ENCODE measurements at places on chromosomes 16 and 17.

GRCh38 chr17:44130693-44131349 is 7.4 kb upstream of the HDAC5 start:
- DNase-seq: no peak

DNA sequence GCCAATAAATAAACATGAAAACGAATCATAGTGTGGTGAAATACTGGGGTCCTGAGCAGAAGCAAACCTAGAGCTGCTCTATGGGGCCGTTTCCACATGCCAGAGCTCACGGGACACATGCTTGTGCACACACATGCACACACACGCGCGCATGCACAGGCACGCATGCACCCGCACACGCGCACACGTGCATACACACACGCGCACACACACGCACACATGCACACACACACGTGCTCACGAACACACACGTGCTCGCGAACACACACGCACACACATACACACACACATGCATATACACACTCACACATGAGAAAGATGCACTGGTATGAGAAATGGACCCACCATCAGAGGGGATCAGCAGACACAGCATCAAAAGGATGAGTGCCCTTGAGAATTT is 52.2 kb upstream of the DNAJA2 start:
- no peak for DNase-seq

GRCh38 chr16:27287887-27288286 is 19.3 kb upstream of the NSMCE1 start:
- DNase-seq: no peak

DNA sequence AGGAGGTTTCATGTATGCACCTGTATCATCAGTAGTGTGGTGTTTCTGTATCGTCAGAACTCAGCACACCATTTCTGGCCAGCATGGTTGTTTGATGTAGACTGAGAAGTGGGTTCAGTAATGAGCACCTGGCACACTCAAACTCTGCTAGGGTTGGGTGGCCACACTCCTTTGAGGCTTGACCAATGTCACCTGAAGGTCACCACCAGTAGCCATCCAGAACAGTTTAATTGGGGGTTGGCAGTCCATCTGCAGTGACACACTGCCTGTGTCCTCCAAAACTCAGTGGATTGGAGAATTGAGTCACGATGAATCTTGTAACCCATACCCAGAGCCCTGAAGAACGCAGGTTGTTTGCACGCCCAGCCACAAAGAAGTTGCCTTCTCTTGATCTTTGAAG is 86.8 kb upstream of the HSBP1 start:
- DNase-seq: no peak

DNA sequence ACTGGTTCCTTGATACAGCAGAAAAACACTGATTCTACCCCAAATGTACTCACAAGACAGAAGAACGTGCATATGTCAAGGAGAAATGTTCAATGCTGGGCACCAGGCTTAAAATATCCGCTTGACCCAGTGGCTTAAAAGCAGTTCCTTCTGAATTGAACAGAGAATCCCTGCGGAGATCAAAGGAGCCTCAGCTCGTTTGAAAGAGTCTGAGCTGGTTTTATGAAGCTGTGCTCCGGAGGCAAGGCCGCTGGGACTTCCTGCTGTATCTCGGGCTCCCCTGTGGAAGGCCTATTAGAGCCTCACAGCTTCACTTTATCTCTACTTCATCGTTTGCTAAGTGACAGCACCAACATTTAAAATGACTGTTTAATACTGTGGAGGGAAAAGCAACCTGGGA is 2.2 kb downstream of the LMF1 start:
- no peak for DNase-seq

- peak; percentile 97 for DNase-seq
Measured at GRCh38 chr17:40951011-40951622, 13.7 kb upstream of the KRT23 start.

GRCh38 chr16:4682084-4682591 is 11.2 kb upstream of the NUDT16L1 start:
- DNase-seq: no peak

GRCh38 chr17:50093807-50094206 is 1.3 kb upstream of the PDK2 start:
- no peak for DNase-seq

- no peak for DNase-seq
Measured at GRCh38 chr16:84058664-84059063, 16.1 kb upstream of the SLC38A8 start.

DNA sequence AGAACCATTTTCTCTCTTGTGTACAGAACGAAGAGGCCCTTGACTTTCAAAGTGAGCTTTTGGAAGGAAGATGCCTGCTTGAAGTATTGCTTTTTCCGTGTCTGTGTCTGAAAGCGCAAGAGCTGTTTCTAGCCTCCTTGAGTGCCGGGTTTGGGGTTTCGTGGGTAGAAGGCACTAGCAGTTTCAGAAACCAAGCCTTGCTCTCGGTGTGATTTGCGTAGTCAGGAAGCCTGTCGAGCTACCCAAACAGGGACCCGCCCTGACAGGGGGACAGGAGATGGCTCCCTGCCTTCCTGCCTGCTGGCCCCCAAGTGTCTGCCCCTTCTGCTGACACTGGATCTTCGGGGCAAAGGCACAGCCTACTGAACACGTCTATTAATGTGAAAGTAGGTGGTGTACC is 322.0 kb downstream of the MAF start:
- no peak for DNase-seq

GRCh38 chr17:83083368-83084201 is 4.2 kb downstream of the METRNL start:
- DNase-seq: no peak

DNA sequence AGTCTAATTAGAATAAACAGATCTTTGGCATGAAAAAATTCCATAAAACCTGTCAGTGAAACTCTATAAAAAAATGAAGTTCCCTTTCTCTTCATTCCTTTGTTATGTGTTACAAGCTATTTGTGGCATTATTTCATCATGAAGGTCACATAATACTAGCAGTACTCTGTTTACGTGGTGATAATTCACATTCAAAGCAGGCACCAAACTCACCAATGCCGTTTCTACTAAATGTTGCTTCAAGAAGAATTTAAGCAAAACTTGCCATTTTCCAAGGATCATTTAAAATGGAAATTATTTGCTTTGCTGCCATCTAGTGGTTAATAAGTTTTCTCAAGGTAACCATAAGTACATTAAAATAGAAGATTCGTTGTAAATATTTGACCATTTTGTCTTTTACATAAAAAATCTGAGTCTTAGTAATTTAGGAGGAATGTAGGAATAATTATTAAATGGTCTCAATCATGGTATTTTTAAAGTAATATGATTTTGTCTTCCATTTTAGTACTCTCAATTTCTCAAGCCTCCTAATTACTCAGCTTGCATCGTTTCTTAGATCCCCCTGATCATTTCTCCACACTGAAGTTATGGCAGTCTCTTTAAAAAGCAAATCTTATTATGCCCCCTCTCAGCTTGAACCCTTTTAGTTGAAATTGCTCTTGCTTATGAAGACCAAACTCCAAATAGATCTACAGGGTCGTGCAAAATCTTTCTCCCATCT is 80.8 kb downstream of the OMG start:
- DNase-seq: peak; percentile 19

DNA sequence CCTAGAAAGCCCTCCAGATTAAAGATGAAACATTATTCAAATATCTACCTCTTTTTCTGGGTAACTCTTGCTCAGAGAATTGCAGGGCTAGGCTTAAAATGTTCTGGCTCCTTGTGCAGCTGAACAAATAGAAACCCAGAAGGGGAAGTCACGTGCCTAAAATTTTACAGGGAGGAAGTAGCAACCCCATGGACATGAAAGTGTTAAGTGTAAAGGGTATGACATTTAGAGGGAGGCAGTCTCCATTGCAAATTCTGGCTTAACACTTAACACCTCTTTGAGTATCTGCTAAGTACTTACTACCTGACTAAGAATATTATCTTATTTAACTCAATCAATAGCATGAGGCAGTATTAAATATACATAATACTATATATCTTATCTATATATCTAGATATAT is 376.1 kb upstream of the ERCC4 start:
- DNase-seq: no peak

- DNase-seq: no peak
Measured at GRCh38 chr17:58537266-58537665, 22.8 kb upstream of the MTMR4 start.

GRCh38 chr17:62994931-62995330 is 28.9 kb downstream of the TANC2 start:
- no peak for DNase-seq

DNA sequence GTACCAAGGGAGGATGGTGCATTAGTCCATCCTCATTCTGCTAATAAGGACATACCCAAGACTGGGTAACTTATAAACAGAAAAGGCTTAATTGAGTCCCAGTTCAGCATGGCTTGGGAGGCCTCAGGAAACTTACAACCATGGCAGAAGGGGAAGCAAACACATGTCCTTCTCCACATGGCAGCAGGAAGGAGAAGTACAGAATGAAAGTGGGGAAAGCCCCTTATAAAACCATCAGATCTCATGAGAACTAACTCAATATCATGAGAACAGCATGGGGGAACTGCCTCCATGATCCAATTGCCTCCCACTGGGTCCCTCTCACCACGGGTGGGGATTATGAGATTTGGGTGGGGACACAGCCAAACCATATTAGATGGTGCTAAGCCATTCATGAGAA is 84.5 kb downstream of the SEC14L1 start:
- no peak for DNase-seq

DNA sequence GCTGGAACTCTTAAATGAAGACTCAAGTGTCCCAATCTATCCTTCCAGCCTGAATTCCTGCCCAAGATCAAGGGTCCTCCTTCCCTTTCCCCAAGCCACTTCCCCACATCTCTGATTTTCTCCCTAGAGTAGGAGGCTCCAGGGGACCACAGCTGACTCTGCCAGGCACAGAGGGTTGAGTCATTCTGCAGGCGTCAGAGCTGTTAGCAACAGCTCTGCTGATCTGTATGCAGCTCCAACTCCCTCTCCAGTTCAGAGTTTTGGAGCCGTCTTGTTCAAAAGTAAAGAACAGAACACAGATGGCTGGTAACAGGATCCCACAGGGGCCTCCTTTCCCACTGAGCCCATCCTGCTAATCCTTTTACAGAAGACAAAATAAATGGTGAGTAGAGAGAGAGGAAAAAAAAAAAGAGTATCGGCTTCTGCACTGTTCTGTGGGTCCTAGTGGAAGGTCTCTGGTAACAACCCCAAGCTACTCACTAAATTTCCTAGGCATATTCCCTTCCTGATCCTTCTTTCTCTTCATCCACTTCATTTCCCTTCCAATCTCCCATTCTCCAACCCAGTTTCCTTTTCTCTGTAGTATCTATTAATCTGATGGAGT is 13.4 kb upstream of the TAOK1 start:
- no peak for DNase-seq

DNA sequence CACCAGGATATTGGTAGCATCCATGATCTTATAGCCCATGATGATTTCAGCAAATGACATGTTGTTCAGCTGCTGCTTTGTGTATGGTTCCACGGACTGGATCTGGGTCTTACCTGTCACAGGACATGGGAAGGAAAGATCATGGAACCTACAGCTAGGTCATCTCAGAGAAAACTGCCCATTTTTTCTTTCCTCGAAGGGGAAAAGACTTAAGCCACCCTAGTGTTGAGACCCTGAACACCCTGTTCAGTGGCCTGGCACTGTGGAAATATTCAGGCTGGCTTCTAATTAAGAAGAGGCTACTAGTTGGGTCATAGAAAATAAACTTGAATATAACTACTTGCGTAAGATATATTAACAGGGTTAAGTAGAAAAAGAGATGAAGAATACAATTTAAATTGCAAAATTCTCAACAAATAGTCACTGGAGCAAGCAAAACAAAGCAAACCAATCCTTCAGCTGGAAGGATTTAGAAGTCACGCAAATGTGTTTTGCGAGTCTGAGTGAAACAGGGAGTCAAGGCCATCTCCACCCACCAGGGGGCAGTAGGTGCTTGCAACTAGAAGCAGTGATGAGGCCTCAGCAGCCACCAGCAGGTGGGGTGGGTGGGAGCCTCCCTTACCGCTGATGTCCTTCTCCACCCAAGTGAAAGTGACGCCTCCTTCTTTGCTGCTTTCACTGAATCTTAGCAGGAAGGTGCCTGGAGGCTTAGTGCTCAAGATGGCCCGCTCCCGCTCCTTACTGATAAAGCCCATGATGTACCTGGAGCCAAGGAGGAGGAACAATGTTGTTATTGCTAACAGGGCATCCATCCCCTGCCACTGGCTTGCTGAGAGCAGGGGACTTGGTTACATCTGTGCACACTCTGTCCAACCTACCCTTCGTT is 34.3 kb downstream of the STAT5A start:
- DNase-seq: peak; percentile 85

GRCh38 chr17:51083981-51084380 is 36.7 kb downstream of the SPAG9 start:
- no peak for DNase-seq

- no peak for DNase-seq
Measured at GRCh38 chr17:31586946-31587345, 195.5 kb downstream of the RAB11FIP4 start.

DNA sequence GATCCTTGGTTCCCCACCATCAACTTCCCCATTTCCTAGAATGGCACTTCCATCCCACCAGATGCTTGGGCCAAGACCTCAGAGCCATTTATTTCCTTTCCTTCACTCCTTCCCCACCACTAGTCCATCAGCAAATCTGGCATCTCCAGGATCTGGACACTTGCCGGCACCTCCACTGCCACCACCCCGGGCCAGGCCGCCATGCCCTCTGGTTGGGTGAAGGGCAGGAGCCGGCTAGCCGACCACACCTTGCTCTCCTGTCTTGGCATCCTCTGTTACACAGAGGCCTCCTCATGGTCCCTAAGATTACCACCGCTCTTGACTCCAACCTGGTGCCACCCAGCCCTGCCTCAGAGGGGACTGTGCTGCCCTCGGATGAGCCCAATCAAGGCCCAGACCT is 104.5 kb downstream of the RMI2 start:
- DNase-seq: no peak

DNA sequence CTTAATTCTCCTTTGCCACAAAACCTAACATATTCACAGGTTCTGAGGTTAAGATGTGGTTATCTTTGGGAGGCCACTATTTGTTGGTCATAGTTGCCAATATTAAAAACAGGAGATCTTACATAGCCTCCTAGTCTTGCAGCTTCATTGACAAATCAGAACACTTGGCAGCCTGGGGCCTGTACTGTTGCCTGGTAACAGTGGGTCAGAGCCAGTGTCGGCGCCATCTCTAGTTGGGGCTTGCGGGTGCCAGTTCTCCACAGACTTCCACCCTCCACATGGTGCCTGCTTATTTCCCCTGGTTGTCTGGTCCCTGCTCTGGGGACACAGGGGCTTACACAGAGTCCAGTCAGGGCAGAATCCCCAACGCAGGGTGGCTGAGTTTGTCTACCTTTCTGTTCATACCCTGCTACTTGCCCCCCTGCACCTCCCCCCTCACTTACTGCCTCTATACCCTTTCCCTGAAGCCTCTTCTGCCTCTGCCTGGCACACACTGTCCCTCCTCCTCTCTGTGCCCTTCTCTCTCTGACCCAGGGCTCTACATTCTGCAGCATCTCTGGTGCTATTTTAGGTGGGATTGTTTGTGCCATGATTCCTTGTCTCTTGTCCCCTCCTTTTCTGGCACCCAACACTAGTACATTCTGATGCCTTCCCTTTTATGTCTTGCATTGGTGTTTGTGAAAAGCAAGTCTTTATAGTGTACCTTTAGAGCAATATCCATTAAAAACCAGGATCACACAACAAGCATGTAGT is 13.4 kb downstream of the EPN2 start:
- no peak for DNase-seq

GRCh38 chr17:4972322-4972721 is 4.7 kb upstream of the SPAG7 start:
- no peak for DNase-seq

- no peak for DNase-seq
Measured at GRCh38 chr16:78385086-78385805, 285.8 kb downstream of the WWOX start.

- DNase-seq: no peak
Measured at GRCh38 chr17:81528651-81529436, 667 bp downstream of the FSCN2 start.

Data from HCT116 (cell line).